Activated T-helper 17 cell treated with anti-CD3 and anti-CD28 coated beads, Interleukin-2, amount 50 U/mL, for 72 hours (primary cell): ENCODE measurements at places on chromosomes 6 and 20.

GRCh38 chr6:10140824-10141223 is 274.1 kb downstream of the TFAP2A start:
- no peak for ATAC-seq

DNA sequence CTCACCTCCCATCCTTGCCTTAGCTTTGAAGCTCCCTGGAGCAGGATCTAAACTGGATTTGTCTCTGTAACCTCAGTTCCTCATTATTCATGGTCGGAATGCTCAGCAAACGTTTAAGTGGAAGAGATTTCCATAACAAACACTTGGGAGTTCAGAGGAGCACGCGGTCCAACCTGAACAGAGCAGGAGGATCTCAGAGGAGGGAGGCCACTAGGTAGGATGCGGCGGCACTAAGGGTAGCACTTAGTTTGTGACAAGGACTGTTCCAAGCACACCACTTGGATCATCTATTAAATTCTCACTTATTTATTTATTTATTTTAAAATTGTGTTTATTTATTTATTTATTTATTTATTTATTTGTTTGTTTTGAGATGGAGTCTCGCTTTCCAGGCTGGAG is 13.3 kb upstream of the CCN5 start:
- ATAC-seq = no peak

- ATAC-seq = peak; percentile 12
Observed at GRCh38 chr6:142867355-142867801, 77.6 kb downstream of the HIVEP2 start.

DNA sequence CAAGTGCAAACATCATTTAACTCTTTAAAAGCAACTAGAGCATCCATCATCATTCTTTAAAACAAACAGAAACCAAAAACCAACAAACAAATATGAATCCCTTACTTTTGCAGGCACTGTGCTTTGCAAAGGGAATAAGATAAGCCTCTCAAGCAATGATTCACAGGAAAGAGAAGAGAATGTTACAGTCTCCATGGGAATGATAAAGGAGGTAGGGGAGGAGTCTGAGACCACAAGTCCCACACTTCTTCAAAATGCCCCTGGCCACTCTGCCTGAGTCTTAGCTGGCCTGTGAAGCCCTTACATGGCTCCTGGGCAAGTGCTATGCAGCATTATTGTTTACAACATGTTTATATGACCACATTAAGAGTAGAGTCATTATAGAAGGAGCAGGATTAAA is 257.7 kb upstream of the MARCKS start:
- ATAC-seq = no peak

DNA sequence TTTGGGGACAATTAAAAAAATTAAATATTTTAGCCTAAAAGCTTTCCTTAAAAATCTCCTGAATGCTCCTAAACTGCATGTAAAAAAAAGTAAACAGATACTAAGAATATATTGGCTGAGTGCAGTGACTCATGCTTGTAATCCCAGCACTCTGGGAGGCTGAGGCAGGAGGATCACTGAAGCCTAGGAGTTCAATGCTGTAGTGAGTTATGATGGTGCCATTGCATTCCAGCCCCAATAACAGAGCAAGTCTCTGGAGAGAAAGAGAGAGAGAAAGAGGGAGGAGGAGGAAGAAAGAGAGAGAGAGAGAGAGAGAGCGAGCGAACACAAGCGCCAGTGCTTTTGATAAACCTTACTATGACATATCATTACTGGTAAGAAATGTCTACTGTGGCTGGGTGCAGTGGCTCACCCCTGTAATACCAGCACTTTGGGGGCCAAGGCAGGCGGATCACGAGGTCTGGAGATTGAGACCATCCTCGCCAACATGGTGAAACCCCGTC is 58.8 kb downstream of the FKBP5 start:
- ATAC-seq = no peak

GRCh38 chr6:39104528-39104927 is 10.5 kb downstream of the SAYSD1 start:
- no peak for ATAC-seq

DNA sequence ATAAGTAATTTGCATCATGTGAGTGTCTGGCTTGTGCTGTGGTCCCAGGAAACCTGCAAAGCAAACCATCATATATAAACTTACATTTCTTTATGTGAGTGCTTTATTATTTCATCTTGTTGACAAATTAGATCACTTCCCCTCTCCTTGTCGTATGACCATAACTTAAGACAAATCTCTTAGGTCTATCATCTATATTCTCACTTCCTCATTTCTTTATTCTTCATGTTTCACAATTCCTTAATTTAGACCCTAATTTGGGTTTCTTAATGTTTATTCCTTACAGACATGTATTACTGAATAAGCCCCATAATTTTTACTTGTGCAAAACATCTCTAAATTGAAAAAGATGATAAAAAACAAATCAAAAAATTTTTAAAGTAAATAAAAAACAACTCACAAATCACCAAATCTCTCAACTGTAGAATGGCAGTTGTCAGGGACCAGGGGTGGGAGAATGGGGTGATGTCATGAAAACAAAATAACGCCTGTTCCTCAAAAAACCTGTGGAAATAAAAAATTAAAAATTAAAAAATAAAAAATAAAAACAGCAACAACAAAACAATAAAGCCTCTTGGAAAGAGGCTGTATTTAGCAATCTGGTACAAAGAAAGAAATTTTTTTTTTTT is 49.5 kb upstream of the FBXO30 start:
- ATAC-seq = no peak

DNA sequence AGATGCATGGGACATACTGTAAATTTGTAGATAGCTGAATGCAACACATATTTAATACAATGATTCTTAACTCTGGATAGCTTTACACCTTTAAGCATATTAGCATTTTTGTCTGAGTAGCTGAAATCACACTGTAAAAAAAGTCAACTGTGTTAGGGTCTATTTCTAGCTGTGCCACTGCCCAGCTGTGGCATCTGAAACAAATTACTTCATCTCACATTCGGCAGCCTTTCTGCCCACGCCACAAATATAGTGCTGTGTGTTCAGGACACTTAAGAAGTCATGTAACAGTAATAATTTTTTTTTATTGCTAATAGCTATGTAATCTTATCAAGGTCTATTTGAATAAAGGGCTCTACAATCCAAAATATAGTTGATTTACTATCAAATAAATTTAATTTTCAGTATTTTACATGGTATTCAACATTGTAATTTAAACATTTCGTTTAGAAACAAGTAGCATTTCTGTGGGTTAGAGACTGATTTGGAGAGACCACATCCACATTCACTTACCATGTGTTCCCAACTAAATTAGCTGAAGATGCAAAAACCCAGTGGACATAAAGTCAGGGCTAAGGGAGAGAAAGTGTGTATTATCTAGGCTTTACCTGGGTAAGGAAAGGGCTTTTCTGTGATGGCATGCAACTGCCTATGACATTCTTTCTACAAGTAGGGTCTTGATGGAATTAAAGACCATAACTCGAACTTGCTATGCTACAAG is 276.7 kb downstream of the PLCB1 start:
- ATAC-seq = no peak

DNA sequence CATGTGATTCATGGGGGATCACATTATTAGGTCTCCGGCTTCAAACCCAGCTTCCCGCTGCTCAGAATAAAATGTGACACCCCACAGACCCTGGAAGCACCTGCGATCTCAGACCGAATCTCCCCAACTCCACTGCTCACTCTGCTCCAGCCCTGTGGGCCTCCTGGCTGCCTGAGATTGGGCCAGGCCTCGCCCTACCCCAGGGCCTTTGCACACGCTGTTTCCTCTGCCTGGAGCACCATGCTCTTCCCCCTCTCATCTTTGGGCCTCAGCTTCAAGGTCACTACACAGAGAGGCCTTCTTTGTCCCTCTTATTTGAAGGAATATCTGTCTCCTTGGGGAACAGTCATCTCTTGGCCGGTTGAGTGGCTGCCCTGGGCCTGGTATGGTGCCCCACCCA is 48.8 kb downstream of the RBM38 start:
- ATAC-seq = no peak

GRCh38 chr6:151765444-151765886 is 42.0 kb upstream of the ESR1 start:
- peak; percentile 52 for ATAC-seq

DNA sequence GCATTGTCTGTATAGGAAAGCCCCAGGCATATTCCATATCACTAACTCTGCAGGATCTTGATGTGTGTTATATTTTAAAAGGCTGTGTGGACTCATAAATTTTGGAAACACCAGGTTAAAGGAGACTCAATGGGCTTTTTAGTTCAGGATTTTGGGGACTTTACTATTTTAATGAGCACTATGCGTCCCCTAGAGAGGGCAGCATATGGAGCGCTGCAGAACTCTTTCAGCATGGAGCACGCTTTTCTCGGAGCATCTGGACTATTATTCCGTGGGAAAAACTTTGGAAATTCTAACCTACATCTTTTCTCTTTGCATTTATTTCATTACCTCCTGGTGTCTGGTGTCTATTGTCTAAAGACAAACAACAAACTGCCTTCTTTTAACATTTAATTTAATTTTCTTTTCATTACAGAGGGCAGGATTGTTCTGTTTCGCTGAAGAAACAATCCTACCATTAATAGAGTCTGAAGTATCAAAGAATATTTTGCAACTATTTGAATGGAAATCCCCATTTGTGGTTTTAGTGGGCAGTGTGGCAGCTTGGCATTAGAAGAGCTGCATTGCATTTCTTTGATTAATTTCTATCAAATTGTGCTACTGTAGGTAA is 399.9 kb upstream of the HSF2 start:
- no peak for ATAC-seq

DNA sequence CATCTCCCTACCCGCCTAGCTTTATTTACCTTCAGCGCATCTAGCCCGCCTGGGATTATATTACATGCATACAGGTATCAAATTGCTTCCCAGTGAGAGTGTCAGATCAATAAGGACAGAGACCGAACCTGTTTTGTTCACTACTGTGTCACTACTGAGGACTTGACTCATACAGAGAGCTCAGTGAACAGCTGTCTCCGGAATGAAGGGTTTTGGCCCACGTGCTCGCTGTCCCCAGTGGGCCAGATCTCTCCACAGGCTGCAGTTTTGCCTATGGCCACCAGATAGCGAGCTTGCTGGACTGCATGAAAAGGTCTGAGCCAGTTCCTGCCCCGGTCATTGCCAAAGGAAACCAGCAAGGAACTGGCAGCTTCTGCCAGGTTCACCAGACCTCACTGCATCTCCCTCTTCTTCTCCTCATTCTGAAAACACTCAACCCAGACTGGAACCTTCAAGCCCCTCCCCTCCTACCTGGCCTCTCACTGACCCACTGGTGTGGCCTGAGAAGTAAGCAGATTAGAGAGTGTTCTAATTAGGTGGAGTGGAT is 150.8 kb downstream of the ZMYND8 start:
- peak; percentile 90 for ATAC-seq

- peak; percentile 70 for ATAC-seq
Observed at GRCh38 chr20:33408716-33409654, 7.7 kb upstream of the CDK5RAP1 start.

- ATAC-seq = no peak
Observed at GRCh38 chr20:58479726-58480440, 35.3 kb downstream of the APCDD1L start.

GRCh38 chr20:12511499-12511898 is 497.3 kb upstream of the SPTLC3 start:
- no peak for ATAC-seq

DNA sequence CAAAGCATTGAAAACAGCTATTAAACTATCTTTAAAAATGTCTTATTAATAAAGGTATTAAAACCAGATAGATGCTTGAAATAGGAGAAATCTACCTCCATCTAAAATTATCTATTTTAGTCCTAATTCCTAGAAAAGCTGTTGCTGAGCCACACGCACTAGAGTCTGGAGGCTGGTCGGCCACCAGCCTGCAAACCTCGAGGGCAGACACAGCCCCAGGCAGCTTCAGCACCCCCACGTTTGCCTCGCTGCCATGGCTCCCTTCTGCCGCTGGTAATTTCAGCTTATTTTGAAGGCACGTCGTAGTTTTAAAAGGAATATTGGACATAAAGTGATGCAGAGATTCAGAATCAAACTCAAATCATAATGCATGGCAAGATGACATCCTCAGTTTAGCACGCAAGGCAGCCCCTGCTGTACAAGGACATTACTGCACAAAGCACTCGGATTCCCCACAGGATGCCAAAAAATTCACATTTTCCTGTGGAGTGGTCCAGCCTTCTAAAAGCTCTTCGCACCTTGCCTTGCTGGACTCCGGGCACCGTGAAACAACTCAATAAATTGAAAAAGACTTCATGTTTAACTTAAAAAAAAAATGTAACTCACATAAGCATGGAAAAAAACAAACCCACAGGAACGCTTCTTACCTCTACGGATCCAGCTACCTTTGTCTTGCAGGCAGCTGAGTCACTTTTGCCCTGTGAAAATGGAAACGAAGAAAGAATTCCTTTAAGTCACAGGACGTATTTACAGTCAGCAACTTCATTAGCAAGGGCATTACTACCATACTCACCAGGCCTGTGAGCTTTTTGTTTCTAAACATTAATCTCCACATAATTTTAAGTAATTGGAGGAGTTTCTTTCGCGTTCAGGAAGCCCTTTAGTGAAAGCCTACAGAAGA is 143.4 kb upstream of the RPS6KA2 start:
- ATAC-seq = no peak

GRCh38 chr6:5638666-5639065 is 368.1 kb downstream of the NRN1 start:
- no peak for ATAC-seq

DNA sequence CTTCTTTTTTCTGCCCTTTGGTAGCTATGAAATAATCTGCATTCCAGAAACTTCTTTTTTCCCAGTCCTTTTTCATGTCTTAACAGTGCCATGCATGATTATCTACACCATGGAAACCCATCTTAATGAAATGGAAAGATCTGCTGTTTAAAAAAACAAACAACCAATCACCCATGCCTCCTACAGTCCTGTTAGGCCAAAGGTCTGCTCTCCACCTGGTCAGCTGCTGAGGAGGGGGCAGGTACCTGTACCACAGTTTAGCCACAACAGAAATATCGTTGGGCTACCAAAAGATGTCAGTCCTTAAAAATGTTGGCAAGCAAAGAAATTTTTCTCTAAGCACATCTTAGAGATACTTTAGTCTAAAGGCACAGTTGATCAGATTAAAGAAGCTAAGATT is 112.6 kb downstream of the SLC16A10 start:
- no peak for ATAC-seq

DNA sequence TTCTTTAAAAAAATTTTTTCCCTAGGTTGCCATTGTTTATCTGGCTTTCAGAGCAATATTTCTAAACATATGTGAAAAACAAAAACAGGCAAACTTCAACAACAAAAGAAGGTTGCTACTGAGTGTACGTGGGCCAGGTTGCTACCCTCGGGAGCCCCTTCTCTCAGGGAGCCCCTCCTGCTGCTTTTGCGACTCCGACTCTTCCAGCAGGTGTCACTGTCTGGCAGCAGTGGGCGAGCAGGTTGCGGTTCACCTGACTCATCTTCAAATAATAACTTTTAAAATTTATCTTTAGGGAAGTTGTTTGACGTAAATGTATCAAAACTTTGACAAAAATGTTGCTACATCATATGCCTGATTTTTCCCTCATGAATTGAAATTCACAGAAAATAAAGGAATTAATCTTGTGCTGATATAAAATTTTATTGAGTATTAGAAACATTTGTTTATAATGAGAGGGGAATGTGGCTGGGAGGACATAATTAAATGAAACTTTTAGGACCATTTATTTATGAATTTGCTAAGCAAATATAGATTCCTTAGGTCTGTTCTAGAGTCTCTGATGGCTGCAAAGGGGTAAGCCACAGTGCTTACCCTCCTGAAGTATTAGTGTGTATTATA is 138.8 kb downstream of the HIVEP1 start:
- ATAC-seq = no peak

- no peak for ATAC-seq
Observed at GRCh38 chr6:21664314-21665109, 71.0 kb downstream of the SOX4 start.
